GM03348 (cell line): ENCODE measurements at places on chromosomes 5 and 9.

GRCh38 chr9:86714999-86715398, 232.3 kb downstream of the GAS1 start:
- DNase-seq = peak; percentile 59

DNA sequence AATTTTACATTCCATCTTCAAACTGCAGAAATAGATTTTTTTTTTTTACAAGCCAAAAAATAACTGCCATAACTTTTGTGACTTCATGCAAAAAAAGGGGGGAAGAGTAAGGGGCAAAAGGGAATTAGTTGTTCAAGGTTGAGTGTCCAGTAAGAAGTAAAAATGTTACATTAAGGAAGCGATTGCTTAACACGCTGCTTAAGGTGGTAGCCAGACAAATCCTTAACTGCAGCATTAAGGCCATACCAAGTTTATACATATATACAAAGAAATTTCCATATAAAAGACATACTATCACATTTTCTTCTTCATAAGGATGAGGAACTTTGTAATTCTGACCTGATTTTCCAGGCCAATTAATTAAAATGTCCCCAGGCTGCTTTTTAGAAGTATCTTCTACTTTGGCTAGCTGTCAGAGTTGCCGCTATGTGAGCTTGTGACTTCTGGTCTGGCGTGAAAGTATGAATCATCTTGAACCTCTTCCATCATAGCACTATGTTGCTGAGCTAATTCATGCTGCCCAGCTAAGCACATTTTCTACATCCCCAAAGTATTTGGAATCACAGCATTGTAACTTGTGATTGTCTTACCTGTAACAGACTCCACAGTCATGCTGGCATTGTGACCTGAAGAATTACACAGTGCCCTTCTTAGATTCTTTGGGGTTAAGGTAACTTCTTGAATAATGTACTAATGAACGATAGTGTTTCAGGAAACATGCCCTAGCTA, 40.0 kb downstream of the G3BP1 start:
- DNase-seq = peak; percentile 31

DNA sequence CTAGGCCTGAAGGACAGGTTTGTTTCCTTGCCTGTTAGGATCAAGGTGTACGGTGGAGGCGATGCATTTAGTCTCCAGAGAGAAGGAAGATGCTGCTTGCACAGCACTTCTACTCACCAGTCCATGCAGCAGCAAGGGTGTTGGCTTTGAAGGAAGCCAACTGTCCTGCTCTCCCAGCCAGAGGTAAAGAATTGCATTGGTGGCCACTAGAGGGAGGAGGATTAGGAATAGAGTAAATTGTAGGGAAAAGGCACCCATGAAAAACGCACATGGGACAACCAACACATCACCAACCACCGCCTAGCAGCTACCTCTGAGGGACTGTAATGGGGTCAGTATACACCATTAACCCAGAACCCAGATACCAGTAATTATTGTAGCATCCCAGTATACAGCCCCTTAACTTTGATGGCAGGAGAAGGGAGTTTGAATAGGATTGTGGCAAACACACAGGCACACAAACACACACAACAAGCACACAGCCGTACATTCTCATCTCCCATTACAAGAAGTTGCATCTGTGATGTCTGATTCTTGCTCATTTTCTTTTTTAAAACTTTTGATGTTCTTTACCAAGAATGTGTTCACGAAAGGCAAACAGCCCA, 267.7 kb downstream of the ADAMTS6 start:
- DNase-seq = no peak

- DNase-seq = no peak
These were observed 4.9 kb upstream of the HRH2 start for GRCh38 chr5:175652741-175653663.

- no peak for DNase-seq
These were observed 108.4 kb upstream of the DHFR start for GRCh38 chr5:80763211-80763610.

DNA sequence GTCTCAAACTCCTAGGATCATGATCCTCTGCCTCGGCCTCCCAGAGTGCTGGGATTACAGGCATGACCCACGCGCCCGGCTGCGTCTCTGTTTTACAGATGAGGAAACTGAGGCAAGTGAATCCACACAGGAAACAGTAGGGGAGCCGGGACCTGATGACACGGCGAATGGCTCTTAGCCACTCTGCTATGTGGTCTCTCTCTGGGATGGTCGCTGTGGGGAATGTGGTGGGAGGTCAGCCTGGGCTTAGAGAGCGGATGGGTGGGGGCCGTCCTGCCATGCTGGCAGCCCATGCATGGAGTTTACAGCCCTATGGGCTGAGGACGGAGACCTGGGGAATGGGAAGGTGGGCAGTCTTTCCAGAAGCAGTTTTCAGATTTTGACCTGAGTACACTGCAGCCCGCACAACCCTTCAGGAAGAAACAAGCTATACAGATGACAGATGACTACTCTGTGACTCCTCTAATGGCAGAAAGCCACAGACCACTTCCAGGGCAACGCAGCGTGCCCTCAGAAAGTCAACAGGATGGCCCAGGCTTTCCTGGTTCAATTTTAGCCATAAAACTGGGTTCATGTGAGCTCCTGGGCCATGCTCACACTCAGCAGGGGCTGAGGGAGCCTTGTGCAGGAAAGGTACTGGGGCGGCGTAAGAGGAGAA, 136.1 kb upstream of the RAPGEF1 start:
- DNase-seq = peak; percentile 37

DNA sequence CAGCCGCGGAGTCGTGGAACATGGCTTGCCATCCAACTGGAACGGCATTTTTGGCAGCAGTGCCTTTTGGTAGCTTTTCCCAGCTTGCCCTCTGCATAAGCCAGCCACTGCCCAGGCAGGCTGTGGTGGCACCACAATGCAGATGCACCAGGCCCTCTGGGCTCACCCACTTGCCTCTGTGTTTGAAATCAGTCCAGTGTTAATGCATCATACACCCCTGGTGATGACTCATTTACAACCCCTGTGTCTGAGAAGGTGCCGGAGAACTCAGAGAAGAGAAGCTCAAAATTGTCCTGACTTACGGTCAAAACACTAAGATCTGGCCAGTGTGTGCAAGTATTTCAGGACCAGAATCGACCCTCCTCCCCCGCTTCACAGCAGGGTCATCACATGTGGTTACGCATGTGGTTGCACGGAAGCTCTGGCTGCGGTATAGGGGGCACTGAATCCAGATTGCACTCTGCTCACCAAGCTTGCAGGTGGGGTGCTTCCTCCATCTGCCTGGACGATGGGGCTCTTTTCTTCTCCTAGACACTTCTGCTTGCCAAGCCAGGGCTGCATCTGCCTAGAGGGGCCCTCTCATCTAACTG, 66.5 kb upstream of the SMIM15 start:
- peak; percentile 55 for DNase-seq

GRCh38 chr5:78518365-78519197, 130.0 kb downstream of the LHFPL2 start:
- peak; percentile 86 for DNase-seq

- no peak for DNase-seq
These were observed 351.9 kb downstream of the ENC1 start for GRCh38 chr5:74288448-74289108.

GRCh38 chr5:119267958-119268386, 87.8 kb upstream of the TNFAIP8 start:
- DNase-seq = peak; percentile 90

- DNase-seq = no peak
These were observed 193.5 kb downstream of the ACTL7B start for GRCh38 chr9:108662091-108662875.

GRCh38 chr5:14164164-14165163, 21.3 kb downstream of the TRIO start:
- DNase-seq = no peak

- peak; percentile 64 for DNase-seq
These were observed 30.9 kb upstream of the SLC46A2 start for GRCh38 chr9:112921549-112921948.

- DNase-seq = no peak
These were observed 32.9 kb downstream of the CPEB4 start for GRCh38 chr5:173920866-173921555.

DNA sequence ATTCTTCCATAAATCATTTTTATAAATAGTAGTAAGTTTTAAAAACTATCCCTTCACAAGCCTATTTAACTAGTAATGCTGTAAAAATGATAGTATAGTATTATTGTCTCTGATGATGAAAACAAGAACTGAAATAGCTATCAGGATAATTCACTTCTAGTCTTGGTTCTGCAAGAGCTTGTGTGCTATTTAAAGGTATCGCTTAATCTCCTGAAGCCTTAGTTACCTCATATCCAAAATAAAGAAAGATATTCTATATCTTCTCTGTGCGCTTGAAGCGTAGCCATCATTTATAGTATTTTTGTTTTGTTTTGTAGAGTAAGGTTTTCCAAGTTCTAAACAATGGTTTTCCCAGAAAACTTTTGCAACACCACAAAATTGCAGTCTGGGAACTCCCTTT, 180.1 kb downstream of the TMC1 start:
- no peak for DNase-seq

DNA sequence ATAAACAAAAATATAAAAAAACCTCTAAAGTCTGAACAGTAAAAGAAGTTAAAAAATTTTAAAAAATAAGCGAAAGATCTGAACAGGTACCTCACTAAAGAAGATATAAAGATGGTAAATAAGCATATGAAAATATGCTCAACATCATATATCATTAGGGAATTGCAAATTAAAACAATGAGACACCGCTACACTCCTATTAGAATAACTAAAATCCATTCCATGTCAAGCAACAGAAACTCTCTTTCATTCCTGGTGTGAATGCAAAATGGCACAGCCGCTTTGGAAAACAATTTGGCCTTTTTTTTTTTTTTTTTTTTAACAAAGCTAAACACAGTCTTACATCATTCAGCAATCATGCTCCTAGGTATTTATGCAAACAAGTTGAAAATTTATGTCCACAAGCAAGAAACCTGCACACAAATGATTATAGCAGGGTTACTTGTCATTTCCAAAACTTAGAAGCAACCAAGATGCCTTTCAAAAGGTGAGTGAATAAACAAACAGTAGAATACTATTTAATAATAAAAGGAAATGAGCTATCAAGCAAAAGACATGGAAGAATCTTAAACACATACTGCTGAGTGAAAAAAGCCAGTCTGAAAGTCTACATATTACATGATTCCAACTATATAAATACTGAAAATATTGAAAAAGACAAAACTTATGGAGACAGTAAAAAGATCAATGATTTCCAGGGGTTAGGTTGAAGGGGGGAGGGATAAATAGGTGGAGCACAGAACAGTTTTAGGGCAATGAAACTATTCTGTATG, 22.1 kb downstream of the ANXA1 start:
- DNase-seq = no peak

GRCh38 chr9:34437006-34437925, 21.1 kb downstream of the FAM219A start:
- peak; percentile 65 for DNase-seq

- DNase-seq = peak; percentile 80
These were observed 6.9 kb downstream of the NOL6 start for GRCh38 chr9:33466565-33467495.

- no peak for DNase-seq
These were observed 29.2 kb downstream of the PTPN3 start for GRCh38 chr9:109468927-109469326.

GRCh38 chr9:10785255-10785654, 172.5 kb upstream of the PTPRD start:
- DNase-seq = no peak

- peak; percentile 13 for DNase-seq
These were observed 471.1 kb upstream of the WWC1 start for GRCh38 chr5:167820101-167820990.

GRCh38 chr9:93809204-93809940, 145.8 kb downstream of the BARX1 start:
- DNase-seq = peak; percentile 4

DNA sequence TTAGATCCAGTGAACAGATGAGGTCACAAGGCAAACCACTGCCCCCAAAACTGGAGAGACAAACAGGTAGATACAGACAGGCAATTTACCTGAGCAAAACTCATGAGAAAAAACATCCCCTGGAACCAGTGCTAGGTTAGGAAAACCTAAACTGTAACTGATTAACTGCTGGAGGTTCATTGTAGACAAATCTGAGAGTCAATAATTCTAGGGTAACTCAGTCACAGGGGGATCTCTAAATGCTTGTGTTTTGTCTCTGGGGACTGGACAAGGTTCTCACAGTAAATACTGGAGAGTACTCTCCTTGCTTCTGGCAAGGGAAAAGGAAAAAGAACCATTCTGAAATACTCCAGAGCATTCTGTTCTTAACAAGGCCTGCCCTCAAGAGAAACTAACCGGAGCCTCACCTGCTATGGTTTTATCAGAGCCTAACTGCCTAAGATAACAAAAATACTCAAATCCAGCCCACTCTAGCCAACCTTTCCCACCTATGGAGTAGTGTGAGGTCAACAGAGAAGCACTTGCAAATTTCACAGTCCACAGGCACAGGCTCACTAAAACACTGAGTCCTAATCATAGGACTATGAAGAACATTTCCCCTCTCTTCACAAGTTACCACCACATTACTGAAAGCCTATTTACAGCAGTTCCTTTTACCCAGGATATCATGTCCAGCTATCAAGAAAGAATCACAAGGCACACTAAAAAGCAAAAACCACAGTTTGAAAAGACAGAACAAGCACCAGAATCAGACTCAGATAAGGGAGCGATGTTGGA, 139.9 kb upstream of the ACOT12 start:
- DNase-seq = no peak

- DNase-seq = no peak
These were observed 307.4 kb downstream of the CSNK1G3 start for GRCh38 chr5:123819386-123819785.

GRCh38 chr5:98763001-98763630, 10.3 kb upstream of the RGMB start:
- peak; percentile 81 for DNase-seq

DNA sequence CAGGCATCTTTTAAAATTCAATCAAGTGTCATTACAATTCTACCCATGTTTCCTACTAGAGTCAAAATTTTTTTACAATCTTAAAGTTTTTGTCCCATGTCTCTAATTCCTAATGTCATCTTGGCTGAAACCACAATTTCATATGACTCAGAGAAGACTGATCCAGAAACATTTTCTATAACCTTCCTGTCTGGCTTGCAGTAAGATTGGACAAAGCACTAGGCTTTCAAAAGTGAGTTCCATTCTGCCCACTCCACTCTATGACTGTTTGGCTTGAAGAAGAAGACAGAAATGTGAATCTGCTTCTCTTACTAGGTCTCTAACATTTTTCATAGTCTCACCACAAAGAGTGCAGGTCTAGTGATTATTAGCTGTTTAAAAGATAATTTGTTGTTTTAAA, 88.8 kb downstream of the NR3C1 start:
- DNase-seq = peak; percentile 65
